Smooth muscle cell of the umbilical artery (primary cell): ENCODE measurements at places on chromosomes 16 and 17. TPM values are rescaled to one million over a fixed set of nuclear protein-coding genes. Genes with fewer than 3 reads are reported as not detected.

The LLGL2 gene
- total RNA-seq: 0.74 and 1.2 TPM in 2 replicates

The CD300A gene
- not detected in 2 replicates for total RNA-seq

The TMEM235 gene
- not detected in 2 replicates for total RNA-seq

The BAIAP3 gene
- total RNA-seq: 0.65 and 0.89 TPM in 2 replicates

The MAPT gene
- under 0.01 and 0.69 TPM in 2 replicates for total RNA-seq

The SDR42E2 gene
- not detected in 2 replicates for total RNA-seq

The CASKIN2 gene
- 6.5 and 11.2 TPM in 2 replicates for total RNA-seq
